AML-193 (cell line): ENCODE measurements at places on chromosomes 2 and 18.

DNA sequence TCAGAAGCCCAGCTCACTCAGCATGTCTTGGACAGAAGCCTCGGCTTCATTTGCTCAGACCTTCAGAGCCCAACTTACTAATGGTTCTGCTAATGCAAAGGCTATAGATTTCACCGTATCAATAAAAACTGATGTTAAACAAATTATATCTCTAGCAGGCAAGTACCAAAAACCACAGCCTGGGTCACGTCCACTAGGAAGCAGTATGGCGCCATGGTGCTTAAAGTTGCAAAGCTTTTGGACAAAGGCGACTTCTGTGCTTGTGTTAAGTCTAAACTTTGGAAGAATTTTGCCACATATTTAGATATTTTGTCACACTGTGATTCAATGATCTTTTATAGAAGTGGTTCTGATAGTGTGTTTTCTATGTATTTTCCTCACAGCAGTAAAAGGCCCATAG lies 276.8 kb upstream of the PARD3B start:
- no peak for DNase-seq

DNA sequence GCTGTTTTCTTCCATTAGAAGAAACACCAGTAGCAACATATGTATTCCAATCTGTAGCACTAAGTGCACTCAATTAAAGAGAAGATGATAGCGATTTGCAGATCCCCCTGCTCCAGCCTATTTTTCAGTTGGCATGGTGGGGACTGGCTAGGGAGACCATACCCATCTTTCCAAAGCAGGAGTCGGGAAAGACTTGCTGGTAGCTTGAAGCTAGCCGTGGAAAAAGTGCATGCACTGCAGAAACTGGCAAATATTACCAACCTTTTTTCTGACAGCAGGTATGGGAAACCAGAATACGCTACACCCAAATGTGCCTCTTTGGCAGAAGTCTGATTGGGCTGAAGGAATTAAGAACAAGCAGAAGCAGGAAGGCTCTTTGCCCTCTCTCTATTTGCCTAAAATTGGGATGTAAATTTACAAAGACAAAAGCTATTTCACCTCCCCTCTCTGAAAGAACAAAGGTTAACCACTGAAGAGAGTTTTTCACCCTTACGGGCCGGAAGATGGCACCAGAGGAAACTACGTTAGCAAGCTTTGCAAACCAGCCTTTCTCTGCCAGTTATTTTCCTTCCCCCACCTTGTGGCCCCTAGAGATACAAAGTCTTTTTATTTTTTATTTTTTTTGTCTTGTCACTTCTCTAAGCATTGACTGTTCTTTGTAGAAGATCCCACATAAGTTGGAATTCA lies 273.1 kb downstream of the DLGAP1 start:
- DNase-seq, result no peak

GRCh38 chr2:191999101-191999841 lies 152.4 kb upstream of the CAVIN2 start:
- DNase-seq, result no peak

- no peak for DNase-seq
Observed at GRCh38 chr2:170680172-170680941, 34.8 kb upstream of the SP5 start.

DNA sequence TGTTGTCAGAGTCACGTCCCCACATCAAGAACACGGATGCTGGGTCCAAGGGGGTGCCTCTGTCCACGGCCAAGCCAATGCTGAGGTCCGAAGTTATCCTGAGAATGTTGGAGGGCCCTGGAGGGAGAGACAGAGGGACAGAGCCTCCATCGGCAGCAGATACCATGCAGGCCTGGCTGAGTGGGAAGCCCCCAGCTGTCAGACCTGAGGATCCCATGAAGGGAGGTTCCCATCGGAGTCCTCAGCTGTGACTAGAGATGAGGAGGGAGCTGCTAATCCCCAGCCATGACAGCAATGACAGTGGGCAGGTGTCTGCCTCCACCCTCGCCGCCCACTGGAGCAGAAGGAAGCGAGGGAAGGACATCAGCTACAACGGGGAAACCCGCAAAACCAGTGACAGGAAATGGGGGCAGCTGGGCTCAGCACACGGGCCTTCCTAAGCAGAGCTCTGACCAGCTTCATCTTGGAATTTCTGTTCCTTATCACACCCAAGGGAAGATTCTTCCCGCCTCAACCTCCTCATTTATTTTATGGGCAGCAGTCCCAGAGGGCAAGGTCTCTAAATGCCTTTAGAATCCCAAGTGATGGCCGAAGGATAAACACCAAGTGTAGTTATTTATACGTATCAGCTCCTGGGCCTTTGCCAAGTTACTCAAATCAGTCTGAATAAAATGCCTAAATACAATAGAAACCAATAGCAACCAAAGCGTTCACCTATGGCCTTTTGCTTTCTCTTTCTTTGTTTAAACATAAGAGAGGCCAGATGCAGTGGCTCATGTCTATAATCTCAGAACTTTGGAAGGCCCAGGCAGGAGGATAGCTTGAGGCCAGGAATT lies 32.2 kb downstream of the FAM178B start:
- no peak for DNase-seq

DNA sequence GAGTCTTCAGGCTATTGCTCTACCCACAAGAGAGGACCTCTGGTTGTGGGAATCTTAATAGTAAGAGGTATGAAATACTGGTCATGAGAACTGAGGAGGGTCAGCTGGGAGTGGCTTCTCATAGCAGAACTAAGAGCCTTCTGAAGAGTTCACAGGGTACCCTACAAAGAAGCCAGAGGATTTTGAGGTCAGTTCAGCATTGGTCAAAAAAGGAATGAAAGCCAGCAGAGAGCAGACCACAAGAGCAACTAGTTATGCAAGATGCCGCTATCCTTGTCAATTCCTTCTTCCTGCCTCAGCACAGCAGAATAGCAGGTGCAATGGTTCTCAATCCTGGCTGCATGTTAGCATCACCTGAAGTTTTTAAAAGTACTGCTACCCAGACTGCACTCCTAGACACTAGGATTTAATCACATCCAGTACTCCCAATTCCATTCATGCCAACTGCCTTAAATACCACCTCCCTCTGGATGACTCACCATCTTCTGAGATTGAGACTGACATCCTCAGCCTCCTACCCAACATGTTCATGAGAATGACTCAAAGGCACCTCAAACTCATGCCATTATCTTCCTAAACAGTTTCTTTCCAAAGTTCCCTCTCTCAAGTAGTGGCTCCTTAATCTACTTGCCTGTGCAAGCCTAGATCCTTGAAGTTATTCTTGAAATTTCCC lies 81.0 kb upstream of the RBMS1 start:
- DNase-seq, result peak; percentile 31

GRCh38 chr2:147297820-147298219 lies 547.0 kb upstream of the ACVR2A start:
- no peak for DNase-seq

- no peak for DNase-seq
Observed at GRCh38 chr2:114283774-114284173, 158.7 kb upstream of the DPP10 start.

DNA sequence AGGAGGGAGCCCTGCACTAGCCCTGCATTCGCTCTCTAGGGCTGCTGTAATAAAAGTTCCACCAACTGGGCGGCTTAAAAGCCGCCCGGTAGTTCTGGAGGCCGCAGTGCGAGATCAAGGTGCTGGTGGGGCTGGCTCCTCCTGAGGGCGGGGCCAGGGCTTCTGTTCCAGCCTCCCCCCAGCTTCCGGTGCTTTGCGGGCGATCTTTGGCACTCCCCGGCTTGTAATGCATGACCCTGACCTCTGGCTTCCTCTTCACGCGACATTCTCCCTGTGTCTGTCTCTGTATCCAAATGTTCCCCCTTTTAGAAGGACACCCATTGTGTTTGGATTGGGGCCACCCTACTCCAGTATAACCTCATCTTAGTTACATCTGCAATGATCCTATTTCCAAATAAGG lies 84.5 kb downstream of the ZCCHC2 start:
- DNase-seq, result no peak

- DNase-seq, result no peak
Observed at GRCh38 chr18:37343542-37343851, 222.1 kb downstream of the CELF4 start.

GRCh38 chr2:171163261-171163660 lies 2.6 kb upstream of the TLK1 start:
- DNase-seq, result no peak

DNA sequence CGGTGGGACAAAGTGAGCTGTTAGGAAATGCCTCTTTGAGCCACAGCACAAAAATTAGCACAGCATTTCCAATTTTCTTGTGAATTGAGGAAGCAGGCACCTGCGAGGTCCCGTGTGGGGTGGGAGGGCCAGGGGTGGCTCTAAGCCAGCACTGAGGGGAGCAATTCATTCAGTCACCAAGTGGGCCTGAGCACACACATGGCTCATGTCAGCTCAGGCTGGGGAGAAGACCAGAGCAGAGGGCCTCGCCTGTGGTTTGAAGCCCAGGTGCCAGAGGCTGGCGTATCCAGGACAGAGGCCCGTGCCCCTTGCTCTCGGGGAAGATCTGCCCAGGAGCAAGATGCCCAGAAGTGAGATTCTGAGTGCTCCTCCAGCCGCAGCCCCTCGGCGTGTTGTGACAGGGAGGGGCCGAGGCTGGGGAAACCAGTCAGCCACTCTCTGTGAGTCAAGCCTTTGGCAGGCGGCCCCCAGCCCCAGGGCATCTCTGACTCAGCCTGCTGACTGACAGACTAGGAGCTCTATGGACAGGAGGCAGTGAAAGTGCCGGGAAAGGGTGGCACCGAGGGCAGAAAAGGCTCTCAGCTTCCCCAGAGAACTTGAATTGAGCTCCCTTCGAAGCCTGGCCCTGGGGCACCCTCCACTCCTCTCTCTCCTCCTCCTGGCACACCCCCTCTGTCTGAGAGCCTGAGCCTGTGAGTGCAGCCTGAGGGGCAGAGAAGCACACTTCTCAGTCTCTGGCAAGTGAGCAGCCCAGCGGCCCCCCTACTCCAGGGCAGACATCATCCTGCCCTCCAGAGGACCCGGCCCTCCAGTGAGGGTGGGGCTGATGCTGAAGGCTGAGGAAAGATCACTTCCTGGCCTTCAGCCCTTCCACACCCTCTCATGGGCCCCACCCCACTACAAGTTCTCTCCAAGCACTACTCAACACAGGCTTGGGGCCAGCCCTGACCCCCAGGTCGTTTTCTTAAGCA lies 32.3 kb downstream of the CYP26B1 start:
- DNase-seq, result no peak

GRCh38 chr18:37871561-37871960 lies 306.0 kb upstream of the CELF4 start:
- DNase-seq, result no peak

DNA sequence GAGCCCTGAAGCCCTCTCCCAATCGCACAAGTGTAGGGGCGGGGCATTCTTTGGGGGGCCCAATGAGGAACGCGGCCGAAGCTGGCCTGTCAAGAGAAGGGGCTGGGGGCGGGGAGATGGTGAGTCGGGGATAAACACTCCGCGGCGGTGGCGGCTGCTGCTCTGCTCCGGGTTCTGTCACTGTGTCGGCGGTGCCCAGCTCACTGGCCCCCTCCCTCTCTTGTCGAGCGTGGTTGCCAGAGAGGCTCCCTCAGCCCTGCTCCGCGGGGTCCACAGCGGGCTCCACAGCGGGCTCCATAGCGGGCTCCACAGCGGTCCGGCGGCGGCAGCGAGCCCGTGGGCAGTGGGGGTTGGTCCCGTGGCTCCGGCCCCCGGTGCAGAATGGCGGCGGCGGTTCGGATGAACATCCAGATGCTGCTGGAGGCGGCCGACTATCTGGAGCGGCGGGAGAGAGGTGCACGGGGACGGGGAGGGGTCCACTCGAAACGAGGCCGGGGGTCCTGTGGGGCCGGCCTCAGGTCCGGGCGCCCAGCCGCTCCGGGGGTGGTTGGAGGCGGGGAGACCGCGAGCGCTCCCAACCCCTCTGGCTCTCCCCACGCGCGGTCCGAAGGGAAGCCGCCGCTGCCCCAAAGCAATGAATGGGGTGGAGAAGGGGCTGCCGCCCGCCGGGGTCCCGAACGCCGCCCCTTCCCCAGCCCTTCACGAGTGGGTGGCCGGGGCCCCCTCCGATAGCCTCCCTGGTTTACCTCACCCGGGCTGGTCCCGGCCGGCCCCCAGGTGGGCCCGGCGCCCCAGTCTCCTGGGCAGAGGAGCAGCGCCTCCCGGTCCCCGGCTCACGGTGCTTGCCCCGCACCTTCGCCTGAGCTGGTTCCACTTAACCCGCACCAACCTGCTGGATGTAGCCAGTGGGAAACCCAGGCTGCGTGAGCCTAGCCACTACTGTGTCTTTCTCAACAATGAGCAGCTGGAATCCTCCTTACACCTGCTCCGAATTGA lies at the start of gene MXD1:
MXD1 (plus strand) TSS at position 160 of the 996 bp plus-strand sequence; CDS start at position 382, 222 bp downstream.
- no peak for DNase-seq

GRCh38 chr2:98086491-98087446 lies at the start of gene VWA3B:
VWA3B (plus strand) TSS chr2:98087167; CDS start chr2:98093093, 5,926 bp downstream.
- no peak for DNase-seq

DNA sequence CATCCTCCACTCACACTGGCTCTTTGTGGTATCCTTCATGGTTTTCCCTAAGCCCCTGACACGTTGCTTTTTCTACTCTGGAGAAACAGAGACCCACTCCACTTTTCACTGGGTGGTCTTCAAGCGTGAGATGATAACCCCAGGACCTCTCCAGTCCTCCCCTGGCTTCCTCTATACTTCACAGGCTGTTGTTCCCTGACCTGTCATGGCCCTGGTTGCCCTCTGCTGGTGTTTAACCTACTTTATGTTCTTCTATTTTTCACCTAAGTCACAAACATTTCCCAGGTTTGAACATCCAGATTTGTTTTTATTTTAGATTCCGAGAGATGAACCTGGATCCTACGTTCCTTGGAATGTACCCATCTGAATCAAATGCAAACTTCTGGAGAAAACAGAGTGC lies 84.5 kb downstream of the AOX1 start:
- peak; percentile 8 for DNase-seq

DNA sequence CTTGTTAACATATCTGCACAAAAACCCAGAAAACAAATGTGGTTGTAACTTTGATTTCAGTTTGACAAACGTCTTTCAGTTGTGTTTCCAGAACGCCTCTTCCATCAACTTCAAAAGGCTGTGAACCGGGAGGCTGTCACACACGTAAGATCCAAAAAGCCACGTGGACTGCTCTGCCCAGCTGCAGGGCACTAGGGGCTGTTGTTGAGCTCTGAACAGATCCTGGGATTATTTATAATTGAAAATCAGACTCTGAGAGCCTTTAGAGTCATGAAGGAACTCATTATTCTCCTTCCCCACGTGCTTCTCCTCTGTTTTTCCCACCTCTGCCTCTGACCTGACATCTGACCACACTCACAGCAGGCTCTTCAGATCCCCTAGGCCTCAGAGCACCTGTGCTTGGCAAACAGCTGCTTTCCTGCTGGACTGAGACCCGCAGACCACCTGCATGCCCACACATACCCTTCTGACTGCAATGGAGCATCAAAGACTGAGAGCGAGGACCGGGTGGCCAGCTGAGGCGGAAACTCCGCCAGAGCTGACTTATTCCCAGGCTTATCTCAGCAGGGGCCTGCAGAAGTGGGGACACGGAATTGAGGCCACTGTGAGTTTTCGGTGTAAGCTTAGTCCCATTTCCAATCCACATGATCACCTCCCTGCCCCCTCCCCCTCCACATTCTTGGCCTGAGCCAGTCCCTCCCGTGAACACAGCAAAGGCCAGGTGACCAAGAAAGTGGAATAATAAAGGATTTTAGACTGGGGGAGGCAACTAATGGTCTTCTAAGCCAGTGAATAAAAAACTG lies 114.8 kb downstream of the ATL2 start:
- DNase-seq, result no peak

- DNase-seq, result no peak
Observed at GRCh38 chr18:59087391-59087790, 52.3 kb upstream of the SEC11C start.
